A549 (cell line): ENCODE measurements at places on chromosomes 3 and 15.

DNA sequence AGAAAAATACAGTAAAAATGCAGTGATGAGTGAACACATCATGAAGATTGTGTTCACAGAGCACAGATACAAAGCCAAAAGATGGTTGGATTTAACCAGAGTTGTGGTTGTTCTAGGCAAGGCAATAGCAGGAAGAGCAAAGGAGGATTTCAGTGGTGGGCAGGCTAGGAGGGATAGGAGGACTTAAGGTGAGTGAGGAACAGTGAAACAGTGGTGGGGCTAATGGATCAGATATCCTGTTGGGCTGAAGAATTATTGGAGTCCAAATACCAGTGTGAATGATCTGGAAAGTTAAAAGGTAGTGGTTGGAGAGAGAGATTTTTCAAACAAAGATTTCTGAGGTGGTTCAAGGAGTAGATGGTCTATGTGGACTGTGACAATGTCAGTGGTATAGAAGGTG is 108.3 kb downstream of the B3GALNT1 start:
- DNase-seq: no peak

DNA sequence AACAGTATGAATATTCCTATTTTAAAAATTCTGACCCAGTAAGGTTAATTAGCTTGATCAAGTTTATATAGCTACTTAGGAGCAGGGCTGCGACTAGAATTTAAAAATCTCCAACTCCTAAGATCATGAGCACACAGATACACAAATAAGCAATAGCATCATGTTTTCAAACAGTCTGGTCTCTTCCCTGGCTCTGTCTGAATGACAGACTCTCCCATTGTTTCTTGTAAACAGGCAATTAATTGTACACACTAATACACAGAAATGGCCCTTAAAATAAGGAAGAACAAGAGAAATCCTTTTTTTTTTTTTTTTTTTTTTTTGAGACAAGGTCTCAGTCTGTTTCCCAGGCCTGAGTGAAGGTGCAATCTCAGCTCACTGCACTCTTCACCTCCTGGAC is 1064.4 kb upstream of the CFAP20DC start:
- DNase-seq: no peak

GRCh38 chr3:177724020-177724638 is 526.8 kb upstream of the TBL1XR1 start:
- no peak for DNase-seq

- no peak for DNase-seq
These were observed 68.2 kb downstream of the SPRED1 start for GRCh38 chr15:38320866-38321265.

GRCh38 chr3:38129058-38129457 is 7.9 kb downstream of the ACAA1 start:
- no peak for DNase-seq

DNA sequence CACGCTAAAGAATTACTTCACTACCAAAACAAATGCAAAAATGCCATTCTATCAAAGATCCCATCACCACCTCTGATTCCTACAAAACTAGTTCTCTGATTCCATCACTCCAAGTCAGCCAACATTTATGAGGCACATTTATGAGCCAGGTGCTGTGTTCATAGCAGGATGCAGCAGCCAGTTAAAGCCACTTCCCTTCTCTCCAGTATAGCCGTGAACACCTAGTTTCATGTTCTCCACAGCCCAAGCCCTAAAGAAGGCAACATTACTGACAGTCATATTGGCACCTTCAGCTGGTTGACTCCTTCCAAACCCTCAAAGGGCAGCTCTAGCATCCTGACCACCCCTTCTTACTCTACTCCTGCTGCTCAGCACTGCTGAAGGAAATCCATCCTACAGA is 36.4 kb downstream of the RYK start:
- DNase-seq: no peak

DNA sequence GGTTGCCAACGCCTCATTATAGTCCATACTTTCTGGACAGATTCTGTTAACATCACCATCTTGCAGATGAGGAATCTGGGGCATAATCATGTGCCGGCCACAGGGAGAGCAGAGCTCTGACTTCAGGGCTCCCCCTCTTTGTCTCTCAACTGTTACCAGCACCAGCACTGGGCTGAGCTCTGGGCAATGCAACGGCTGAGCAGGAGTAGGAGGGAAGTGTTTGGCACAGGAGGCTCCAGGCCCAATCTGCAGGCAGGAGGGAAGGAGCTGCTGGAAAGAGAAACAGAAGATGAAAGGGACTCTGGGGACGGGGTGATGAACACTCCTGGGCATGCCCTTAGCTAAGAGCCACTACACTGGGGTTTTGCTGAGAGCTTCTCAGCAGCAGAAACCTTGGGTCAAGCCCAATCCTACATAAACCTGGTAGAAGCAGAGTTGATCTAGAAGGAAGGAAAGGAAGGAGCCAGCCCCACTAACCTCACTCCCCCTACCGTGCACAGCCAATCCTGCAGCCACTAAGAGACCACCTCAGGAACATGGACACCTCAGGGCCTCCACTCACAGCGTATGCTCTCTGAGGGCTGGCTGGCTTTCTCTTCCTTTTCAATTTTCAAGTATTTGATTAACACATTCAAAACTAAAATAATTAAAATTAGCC is 73.1 kb upstream of the SPATA12 start:
- DNase-seq: no peak

GRCh38 chr3:124707656-124708062 is 22.6 kb upstream of the UMPS start:
- DNase-seq: no peak

DNA sequence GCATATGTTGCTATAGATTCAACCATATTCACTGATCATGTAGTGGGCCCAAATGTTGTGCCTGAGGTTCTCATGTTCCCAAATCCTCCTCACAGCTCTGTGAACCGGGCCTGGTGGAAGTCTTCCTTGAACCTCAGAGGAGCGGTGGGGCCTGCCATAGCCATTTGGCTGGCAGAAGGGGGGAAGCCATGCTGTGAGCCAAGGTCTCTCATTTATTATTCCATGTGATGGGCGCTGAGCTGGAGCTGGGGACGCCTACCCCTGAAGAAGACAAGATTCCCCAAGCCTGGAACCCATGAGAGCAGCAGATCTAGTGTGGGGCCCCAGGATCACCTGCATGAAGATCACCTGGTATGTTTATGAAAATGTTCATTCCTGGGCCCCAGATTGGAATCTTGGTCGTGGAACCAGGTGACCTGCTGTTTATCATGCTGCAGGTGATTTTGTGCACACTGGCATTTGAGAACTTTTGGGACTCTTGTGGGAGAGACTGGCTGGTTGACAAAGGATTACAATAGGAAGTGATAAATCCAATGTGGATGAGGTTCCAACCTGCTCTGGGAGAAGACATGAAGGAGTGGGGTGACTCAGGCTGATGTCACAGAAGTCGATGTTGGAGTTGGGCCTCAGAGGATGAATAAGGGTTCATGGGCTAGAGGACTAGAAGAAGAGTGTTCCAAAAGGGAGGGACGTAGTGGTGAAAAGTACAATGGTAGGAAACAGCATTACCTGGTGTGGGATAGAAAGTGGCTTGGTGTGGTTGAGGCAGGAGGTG is 102.1 kb downstream of the ASB7 start:
- no peak for DNase-seq

DNA sequence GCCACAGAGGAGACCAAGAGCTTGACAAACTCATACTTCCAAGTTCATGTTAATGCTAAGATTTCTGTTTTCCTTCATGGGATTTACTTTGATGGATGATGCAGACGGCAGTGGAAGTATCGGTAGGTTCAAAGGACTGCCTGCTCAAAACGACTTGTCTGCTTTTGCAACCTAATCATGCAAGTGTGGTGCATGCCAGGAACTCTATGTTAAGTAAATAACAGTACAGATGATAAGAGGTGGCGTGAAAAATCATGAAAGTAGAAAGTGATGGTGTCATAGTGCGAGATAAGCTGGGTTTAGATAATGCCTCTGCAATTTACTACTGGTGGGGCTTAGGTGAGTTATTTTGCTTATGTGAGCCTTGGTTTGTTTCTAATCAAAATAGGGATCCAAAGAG is 14.7 kb upstream of the LMCD1 start:
- no peak for DNase-seq

GRCh38 chr3:195548987-195549386 is 5.9 kb upstream of the PPP1R2 start:
- no peak for DNase-seq

- DNase-seq: no peak
These were observed 57.6 kb upstream of the NEO1 start for GRCh38 chr15:72994534-72995177.

GRCh38 chr15:90217671-90218394 is 15.9 kb downstream of the CIB1 start:
- no peak for DNase-seq

GRCh38 chr3:71201939-71202338 is 381.6 kb downstream of the FOXP1 start:
- no peak for DNase-seq

DNA sequence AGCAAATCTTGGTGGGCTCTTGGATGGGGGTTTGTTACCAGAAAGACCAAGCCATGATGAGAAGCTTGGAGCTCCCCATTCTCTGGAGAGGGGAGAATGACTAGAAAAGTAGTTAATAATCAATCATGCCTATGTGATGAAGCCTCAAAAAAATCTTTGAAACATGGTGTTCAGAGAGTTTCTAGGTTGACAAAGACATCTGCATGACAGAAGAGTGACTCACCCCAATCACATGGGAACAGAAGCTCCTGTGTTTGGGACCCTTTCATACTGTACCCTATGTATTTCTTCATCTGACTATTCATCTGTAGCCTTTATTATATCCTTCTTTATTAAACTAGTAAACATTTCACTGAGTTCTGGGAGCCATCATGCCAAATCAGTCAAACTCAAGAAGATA is 87.4 kb downstream of the BCHE start:
- no peak for DNase-seq

DNA sequence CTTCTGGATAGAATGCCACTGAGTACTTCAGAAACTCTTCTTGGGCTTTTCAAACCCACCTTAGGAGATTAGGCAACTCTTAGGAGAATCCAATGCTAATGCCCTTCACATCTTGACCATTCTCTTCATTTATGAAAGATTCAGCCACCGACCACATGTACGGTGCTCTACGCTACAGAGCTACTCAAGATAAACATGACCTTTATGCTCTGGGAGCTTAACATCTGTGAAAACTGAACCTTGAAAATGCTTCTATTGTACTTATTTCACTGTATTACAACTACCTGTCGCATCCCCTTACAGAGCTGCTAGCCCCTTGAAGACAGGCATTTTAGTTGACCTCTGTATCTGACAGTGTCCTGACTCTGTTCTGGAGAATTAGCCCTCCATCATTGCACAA is 19.5 kb upstream of the ARRDC4 start:
- no peak for DNase-seq

- no peak for DNase-seq
These were observed 113.7 kb downstream of the TJP1 start for GRCh38 chr15:29708519-29708918.

DNA sequence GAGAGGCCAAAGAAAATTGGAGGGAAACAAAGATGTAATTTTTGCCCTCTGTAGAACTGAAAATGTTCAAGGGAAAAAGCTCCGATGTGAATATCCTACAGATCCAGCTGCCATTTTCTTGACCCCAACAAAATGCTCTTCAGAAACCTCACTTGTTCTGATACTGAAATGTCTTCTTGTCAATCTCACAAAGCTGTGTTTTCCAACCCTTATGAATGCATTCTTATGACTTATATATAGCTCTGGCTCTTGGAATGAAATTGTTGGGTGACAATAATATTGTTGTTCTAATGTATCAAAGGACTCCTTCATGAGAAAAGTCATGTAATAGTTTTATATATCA is 157.1 kb upstream of the TGFBR2 start:
- no peak for DNase-seq

GRCh38 chr3:84082726-84083125 is 876.1 kb upstream of the CADM2 start:
- DNase-seq: no peak

DNA sequence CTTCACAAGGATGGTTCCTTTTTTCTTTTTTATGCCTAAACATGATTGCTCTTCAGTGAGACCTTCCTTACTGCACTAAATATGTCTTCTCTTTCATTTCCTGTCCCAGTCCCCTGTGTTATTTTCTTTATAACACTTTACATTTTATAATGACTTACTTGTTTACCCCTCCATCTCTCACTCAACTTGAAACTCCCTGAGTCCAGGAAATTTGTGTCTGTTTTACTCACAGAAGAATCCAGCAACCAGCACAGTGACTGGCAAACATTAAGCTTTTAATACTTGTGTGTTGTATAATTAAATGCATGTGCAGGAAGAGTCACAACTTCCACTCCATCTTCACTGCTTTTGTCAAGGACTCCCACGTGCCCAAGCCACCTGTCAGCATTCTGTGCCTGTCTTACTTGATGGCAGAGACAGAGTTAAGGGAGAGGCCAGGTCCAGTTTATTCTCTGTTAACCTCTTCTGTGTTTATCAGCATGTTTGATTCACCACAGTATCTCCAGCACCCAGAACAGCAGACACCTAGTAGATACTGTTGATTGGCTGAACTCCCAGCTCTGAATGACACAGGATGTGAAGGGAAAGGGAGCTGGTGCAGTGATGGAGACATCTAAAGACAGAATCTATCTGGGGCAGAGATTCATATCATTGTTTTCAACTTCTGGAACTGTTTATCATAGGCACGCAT is 42.8 kb downstream of the SSR3 start:
- DNase-seq: no peak

- no peak for DNase-seq
These were observed 869.5 kb downstream of the SI start for GRCh38 chr3:164208821-164209220.

- peak; percentile 71 for DNase-seq
These were observed 13.0 kb upstream of the CSK start for GRCh38 chr15:74768771-74769342.

DNA sequence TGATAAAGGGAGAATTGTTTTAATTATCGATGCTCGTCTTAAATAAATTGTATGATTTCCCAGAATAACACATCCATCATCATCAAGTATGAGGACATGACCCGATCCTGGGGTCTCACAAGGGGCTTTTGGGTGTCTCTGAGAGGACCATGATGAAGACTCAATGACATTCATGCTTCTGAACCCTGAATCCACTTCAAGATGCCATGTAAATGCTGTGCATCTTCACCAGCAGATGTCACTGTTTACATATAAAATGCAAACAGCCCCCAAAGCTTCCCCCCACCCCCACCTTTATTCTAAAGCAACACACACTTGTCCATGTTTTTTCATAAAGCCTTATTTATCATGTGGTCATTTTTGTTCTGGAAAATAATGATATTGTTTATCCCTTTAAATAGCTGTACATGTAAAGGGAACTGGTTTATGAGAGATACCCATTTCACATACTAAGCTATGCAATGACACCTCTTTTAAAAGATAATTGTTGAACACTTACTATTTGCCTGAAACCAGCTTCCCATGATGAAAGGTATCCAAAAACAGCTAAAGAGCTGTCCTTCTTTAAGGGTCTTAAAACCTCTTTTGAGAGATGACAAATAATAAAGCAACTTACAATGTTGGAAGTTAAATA is 69.7 kb upstream of the UBE3A start:
- DNase-seq: peak; percentile 29

DNA sequence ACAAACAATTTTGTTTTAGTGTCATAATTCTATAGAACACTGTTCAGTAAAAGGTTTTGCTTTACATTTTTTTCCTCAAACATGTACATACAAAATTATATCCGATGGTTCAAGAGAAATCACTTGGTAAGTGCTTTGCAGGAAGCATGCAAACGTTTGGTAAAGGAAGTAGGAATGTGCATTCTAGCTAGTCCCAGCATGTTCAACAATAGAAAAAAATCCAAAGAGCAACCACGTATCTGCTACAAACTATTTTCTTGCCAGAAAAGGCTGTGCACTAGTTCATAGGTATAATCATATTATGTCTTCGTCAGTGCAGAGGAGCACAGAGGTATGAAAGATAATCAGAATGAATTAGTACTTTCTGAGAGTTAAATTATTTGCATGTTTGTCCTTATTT is 58.0 kb downstream of the GPR160 start:
- DNase-seq: no peak

- DNase-seq: no peak
These were observed 237.3 kb downstream of the XXYLT1 start for GRCh38 chr3:195033531-195034091.
